ENCODE measurements at places on chromosomes 4 and X. TPM values are rescaled to one million over a fixed set of nuclear protein-coding genes. Genes with fewer than 3 reads are reported as not detected.

DNA sequence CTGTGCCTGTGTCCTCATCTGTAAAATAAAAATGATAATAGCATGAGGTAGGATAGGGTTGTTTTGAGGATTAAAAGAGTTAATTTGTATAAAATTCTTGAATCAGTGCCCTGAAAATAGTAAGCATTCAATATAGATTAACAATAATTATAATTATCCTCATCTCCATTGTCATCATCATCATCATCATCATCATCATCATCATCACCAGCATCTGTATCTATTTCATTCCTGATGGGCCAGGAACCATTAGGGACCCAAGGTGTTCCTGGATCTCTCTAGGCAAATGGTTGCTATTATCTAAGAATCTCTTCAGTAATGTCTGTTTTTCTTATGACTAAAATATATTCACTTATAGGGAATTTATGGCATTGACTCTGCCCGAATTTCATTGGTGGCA lies 31.6 kb downstream of the RASSF6 start:
- DNase-seq: no peak

DNA sequence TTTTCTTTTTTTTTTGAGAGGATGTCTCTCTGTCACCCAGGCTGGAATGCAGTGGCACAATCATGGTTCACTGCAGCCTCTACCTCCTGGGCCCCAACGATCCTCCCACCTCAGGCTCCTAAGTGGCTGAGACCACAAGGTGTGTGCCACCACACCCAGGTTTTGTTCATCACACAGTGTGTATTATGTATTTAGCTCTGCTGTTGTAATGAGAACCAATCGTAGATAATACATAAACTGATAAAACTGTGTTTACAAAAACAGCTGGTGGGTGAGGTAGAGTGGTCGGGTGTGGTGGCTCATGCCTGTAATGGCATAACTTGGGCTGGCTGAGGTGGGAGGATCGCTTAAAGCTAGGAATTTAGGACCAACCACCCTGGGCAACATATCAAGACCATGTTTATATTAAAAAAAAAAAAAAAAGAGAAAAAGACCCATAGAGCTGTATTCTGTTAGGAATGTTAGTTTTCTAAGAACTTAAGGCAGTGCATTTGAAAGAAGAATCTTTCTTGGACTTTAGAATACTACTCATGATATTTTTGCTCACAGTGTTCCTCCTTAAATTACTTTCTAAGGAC lies 34.9 kb downstream of the POLR2B start:
- no peak for DNase-seq

- no peak for DNase-seq
Observed at GRCh38 chrX:76850851-76851250, 423.3 kb downstream of the MAGEE1 start.

The TCEAL6 gene
- not detected for total RNA-seq

The DUX4 gene
- not detected for total RNA-seq

The CLDN34 gene
- total RNA-seq: 0.39 TPM

The SPANXC gene
- total RNA-seq: not detected

DNA sequence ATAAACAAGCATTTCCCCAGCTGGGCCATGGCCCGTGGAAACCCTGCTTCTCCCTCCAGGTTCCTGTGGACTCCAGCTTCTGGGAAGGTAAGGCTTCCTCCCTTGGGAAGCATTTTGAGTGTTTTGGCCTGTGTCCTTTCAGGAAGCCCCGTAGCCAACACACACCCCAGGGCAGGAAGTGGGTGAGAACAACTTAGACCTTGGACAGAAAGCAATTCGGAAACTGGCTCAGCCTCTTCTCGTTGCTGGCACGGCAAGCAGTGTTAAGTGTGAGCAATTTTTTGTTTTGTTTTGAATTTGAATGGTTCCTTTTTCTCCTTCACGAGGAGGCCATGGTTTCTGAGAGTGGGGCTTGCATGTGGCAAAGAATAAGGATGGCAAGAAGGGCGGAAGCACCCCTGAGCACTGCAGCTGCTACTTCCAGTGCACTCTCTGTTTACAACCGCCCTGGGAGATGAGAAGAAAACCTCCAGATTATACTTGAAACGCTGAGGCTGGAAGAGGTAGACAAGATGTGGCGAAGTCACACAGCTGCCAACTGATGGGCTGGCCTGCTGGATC lies 14.1 kb upstream of the CYTL1 start:
- DNase-seq: no peak

- DNase-seq: no peak
Observed at GRCh38 chr4:38202242-38202641, 242.0 kb downstream of the PTTG2 start.

DNA sequence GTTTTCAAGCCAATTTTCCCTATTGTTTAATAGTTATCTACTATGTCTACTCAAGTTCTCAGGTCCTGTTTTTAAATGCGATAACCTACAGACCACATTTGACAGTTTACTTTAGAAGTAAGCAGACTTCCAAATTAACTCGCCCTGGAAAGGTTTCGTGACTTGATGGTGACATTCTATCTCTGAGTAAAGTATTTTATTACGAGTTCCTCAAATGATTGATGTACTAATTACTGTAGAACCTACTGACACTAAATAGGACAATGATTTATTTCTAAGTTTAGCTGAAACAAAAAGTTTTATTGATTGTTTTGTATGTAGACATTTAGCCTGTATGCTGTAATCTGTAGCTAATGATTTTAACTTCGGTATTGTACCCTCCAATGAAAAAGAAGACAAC lies 1.9 kb upstream of the PPBP start:
- DNase-seq: no peak

DNA sequence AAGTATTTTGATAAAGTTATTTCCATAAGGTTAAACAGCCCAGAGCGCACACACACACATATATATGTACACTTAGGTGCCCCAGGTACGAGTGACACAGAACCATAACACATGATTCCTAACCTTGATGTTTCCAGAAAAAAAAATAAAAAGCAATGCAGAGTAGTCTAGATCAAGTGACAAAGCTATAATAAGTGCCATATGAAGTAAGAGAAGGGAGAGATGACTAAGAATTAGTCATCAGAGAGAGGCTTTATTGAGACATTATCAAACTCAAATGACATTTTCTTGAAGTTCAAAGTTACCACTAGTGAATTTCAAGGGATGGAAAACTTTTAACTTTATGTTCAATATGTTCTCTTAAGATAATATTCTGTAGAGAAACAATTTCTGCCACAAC lies 215.0 kb downstream of the HTR2C start:
- no peak for DNase-seq

DNA sequence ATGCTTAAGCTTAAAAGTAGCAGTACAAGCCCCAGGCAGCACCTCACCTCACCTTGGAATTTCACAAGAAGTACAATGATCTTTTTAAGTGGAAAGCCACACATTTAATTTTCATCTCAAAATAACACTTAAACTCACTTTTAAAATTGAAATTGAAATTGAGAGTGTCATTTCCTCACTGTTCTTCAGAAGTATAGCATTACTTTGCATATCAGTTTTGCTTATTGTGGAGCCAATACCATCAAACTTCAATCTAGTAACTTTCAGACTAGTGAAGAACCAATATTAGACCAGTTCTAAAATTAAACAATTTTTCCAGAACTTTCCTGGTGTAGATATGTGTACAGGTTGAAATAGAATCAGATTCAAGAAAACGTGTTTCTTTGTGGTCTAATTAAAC lies 242.4 kb downstream of the NDST4 start:
- DNase-seq: no peak

- DNase-seq: no peak
Observed at GRCh38 chr4:141599853-141600252, 36.5 kb upstream of the IL15 start.

The RAB39B gene
- total RNA-seq: 0.44 TPM

DNA sequence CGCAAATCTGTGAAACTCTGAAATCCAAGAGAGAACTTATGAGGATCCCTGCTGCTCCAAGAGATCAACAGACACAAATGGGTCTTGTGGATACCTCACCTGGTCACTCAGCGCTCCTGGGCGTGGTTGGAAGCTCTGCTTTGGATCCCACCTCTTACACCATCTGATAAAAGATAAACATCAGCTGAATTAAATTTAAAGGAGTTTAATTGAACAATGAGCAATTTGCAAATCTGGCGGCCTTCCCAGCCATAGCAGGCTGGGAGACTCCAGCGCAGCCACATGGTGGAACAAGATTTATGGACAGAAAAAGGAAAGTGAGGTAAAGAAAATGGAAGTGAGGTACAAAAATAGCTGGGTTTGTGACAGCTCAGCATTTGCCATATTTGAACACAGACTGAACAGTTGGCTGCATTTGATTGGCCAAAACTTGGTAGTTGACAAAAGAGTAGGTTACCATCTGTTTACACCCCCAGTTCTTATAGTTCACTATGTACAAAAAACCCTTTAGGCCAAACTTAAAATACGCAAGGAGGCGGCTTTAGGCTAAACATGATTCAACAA lies 437.3 kb upstream of the NDST3 start:
- no peak for DNase-seq

The GYPB gene
- not detected for total RNA-seq

The ALAS2 gene
- not detected for total RNA-seq

- no peak for DNase-seq
Observed at GRCh38 chr4:3228881-3229280, 20.1 kb upstream of the MSANTD1 start.

The MND1 gene
- total RNA-seq: 13.1 TPM

DNA sequence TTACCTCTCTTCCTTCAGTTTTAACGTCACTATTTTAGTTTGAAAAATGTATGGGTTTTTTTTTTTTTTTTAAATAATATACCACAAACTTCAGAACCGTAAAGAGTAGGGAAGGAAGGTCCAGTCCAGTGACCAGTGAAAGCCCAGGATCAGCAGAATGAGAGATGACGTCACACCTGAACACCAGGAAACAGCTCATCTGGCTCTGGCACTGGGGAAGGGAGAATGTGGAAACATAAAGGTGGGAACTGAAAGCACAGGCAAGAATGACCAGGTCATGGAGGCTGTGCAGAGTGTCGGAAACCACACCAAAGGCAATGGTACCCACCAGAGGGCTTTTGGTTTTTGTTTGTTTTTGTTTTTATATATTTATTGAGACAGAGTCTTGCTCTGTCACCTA lies 141.2 kb downstream of the DHX15 start:
- DNase-seq: no peak

DNA sequence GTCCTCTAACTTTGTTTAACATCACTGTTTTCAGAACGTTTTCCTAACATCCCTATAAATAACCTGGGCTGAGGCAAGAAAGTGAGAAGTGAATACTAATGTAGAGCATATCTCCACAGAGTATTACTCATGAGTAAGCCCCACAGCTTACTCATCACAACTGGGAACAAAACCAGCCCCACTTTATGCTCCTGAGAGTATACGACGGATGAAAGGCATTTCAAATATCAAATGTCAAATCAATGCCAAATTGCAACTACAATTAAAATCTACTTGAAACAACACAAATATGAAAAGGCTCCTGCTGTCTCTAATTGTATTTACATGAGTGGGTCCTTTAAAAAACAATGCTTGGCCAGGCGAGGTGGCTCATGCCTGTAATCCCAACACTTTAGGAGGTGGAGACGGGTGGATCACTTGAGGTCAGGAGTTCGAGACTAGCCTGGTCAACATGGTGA lies 41.2 kb downstream of the SH3RF1 start:
- peak; percentile 27 for DNase-seq

DNA sequence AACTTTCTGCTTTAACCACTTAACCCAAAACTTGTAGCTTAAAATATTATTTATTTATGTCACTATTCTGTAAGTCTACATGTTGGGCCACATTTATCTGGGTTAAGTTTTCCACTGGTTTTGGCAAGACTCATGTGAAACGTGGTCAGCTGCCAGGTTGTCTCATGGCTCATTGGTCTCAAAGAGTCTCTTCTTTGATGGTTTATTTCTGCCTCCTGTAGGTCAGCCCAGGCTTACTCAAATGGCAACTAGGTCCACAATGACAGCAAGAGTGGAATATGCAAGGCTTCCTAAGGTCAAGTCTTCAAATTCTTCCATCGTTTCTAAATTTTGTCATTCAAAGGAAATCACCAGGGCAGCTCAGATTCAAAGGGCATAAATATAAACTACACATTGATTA lies 828.7 kb downstream of the PCDH7 start:
- DNase-seq: no peak

DNA sequence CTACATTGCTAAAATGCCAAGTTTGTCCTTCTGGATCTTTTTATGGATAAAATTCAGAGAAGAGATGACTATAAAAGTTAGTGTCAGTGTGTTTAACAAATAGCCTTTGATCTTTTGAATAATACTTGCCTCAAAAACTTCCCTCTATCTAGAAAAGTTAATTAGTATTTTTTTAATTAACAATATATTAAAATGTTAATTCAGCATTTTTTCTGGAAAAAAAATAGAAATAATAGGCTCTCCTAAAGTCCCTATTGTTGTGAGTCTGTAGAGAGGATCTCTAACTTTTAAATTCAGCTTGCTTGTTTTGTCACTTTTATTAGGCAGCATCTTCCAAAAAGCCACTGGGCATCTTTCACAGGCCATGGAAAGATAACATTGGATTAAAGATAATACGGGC lies 435.2 kb upstream of the RASGEF1B start:
- no peak for DNase-seq

GRCh38 chrX:151984328-151984727 lies 9.9 kb upstream of the GABRE start:
- DNase-seq: peak; percentile 25

DNA sequence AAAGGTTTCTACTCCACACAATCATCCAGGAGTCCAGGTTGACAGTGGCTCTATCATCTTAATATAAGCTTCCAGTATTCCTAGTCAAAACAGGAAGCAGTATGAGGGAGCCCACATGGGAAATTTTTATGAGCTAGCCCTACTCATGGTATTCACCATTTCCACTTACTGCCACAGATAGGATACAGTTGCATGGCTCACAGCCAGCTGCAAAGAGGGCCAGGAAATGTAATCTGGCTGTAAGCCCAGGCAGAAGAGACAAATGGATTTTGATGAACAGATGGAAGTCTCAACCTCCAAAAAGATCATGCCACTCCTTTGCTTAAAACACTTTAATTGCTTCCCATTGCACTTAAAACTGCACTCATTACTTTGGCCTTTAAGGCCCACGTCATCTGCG lies 150.6 kb downstream of the ADAMTS3 start:
- DNase-seq: no peak
